ENCODE measurements at places on chromosomes 5 and 9.

DNA sequence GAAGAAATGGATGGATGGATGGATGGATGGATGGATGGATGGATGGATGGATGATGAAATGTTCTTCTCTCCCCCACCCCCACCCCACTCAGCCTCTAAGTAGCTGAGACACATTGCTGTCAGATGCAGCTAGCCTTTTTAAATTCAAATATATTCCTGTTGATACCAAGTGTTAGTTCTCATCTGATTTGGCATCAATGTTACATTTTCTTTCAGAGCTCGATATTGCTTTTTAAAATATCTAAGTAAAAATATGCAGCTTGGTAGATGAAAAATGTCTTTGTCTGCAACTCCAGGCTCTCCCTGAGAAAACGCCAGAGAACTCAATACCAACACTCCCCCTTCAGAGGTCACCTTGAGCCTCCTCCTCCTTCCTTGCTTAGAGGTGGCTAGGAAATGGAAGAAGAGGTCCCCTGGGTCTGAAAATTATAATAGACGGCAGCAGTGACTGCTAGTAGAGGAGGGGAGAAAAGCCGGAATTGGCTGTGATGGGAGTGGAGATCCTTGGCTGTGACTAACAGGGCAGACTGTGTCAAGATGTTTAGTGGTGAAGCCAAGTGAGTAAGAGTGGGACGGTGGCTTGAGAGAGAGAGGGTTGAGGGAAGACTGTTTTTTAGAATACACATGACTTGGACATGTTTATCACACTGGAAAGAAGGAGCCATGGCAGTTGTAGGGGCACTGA, 156.0 kb downstream of the ZNF462 start:
- peak; percentile 35 for DNase-seq

- peak; percentile 67 for DNase-seq
These were observed 18.4 kb downstream of the LSM11 start for GRCh38 chr5:157761690-157762621.

GRCh38 chr9:119839888-119840287, 470.7 kb upstream of the BRINP1 start:
- no peak for DNase-seq

DNA sequence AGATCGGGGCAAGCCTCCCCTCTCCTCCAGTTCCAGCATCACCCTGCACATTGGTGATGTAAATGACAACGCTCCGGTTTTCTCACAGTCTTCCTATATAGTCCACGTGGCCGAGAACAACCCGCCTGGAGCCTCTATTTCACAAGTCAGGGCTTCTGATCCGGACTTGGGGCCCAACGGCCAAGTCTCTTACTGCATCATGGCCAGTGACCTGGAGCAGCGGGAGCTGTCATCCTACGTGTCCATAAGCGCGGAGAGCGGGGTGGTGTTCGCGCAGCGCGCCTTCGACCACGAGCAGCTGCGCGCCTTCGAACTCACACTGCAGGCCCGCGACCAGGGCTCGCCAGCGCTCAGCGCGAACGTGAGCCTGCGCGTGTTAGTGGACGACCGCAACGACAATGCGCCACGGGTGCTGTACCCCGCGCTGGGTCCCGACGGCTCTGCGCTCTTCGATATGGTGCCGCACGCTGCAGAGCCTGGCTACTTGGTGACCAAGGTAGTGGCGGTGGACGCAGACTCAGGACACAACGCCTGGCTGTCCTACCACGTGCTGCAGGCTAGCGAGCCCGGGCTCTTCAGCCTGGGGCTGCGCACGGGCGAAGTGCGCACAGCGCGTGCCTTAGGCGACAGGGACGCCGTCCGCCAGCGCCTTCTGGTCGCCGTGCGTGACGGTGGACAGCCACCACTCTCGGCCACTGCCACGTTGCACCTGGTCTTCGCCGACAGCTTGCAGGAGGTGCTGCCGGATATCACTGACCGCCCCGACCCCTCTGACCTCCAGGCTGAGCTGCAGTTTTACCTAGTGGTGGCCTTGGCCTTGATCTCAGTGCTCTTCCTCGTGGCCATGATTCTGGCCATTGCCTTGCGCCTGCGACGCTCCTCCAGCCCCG, 1.9 kb downstream of the PCDHGB4 start:
- no peak for DNase-seq

- peak; percentile 27 for DNase-seq
These were observed 860 bp upstream of the MARCHF6 start for GRCh38 chr5:10352430-10353240.

DNA sequence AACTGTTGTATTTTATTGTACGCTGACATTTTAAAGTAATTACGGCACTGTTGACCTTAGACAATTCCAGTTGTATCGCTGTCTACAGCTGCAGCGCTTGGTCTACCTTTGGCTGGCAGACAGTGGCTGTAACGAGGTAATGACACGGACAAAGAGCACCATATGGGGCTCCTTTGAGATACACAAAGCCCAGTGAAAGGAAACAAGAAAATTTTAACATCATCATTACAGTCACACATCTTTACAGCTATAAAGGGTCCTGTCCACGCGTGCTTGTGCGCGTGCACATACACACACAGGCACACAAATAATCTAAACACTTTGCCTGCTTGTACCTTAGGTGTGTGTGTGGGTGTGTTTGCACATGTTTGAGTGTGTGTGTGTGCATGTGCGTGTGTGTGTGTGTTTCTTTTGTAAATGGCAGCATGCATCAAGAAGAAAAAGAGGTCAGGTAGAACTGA, 946.0 kb downstream of the NR2F1-AS1 start:
- no peak for DNase-seq

DNA sequence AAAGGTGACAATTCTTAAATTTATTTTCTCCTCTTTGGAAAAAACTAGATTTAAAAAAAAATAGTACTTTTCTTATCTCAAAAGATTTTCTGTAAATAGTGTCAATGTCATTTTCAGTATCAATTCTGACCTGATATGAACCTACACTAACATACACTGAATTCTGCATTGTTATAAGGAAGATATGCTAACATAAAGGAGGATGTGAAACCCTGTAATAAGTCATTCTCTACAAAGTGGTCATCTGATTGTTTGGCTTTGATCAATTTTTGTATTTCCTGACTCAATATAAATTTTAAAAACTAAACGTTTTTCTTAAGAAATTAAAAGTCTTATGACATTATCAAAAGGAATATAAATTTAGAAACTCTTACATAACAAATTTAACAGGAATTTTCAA, 233.6 kb upstream of the EDIL3 start:
- DNase-seq, result no peak

DNA sequence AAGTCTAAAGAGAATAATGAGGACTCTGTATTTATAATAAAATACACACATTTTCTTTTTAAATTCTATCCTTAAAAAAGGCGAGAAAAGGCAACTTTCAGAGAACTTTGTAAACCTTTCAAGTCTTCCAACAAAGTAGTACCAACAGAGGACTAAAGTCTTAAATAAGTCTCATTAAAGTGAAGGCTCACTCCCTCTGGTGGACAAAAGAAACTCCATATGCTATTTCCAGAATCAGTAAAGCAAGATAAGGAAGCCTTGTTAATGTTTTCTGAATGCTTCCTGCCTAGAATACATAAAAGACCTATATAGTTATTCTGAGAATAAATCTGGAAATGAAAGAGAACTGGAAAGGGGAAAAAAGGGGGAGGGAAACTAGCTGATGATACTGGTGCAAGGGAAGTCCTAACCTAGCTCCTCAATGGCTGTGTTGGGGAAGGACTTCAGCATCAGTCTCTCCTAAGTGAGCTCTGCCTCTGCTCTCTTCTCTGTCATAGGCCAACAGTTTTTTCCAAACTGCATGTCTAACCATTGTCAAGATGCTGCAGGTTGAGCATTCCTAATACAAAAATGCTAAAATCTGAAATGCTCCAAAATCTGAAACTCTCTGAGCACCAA, 7.2 kb downstream of the HMGCS1 start:
- peak; percentile 72 for DNase-seq
